Forelimb muscle (tissue), 1 donor: ENCODE measurements at places on chromosomes 2 and 18.

DNA sequence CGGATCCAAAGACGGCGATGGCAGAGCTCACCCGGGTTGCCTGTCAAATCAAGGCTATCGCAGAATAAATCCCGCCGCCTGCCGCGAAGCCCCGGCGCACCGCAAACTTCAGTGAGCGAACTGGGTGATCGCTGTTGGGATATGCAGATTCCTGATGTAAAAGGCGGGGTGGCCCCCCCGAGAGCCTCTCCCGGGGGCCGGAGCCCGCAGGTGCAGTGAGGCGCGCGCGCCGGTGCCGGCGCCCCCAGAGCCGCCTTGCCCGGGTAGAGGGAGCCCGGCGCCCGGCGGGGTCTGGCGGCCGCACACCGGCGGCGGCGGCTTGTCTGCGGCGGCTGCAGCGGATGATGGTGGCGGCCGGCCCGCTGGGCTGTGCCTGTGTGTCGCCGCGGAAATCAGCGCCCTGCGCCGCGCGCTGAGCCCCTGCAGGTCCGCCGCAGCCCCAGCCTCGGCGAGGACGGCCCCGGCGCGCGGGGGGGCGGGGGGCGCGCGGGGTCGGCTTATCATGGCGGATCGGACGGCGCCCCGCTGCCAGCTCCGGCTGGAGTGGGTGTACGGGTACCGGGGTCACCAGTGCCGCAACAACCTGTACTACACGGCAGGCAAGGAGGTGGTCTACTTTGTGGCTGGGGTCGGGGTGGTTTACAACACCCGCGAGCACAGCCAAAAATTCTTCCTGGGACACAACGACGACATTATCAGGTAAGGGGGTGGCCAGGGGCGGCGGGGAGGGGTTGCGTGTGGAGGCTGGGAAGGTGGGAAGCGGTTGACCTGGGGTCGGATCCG is 1.3 kb downstream of the EML6 start:
- DNase-seq = no peak

DNA sequence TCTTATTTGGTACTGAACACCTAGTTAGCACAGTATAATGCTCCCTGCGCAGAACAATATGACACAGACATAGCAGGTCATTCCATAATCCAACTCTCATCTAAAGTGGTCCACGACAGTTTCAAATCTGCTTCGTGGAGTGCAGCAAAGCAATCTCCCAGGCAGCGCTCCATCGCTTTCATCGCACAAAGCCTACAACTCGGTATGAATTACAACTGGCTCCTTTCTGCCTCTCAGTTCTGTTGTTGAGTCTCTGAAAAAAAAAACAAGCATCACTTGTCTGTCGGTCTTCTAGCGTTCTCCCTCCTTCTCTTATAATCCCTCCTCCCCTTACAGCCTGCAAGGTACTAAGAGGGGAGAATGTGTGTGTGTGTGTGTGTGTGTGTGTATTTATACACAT is 123.5 kb downstream of the FIGN start:
- DNase-seq = no peak

DNA sequence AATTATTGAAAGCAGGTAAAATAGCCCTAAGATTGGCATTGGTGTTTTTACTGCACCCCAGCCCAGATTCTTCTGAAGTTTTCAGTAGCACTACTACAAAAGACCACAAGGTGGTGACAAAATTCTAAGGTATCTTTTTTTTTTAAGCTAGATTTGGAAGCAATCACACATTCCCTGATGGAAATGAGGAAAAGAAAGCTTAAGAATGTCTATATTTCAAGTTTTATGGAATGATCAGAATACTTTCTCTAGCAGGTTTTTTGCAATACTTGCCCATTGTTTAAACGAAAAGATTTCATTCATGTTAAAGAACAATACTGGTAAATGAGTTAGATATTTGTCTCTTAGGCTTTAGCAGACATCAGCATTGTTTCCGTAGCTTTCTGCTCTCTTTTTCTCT is 32.1 kb upstream of the ZNF638 start:
- DNase-seq = peak; percentile 28

- no peak for DNase-seq
These were observed 725.6 kb upstream of the ID2 start for GRCh38 chr2:7956126-7956689.

DNA sequence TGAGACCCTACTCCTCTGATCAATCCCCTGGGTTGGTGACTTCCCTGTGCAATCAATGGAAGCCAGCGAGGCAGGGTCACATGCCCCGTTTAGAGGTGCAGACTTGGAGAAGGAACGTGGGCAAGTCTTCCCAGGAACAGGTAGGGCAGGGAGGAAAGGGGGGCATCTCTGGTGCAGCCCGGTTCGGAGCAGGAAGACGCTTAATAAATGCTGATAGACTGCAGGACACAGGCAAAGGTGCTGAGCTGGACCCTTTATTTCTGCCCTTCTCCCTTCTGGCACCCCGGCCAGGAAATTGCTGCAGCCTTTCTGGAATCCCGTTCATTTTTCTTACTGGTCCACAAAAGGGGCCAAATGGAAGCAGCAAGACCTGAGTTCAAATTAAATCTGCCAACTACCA is 821 bp upstream of the PROC start:
- DNase-seq = no peak

GRCh38 chr2:86416146-86416545 is 25.0 kb upstream of the KDM3A start:
- DNase-seq = no peak

GRCh38 chr2:82780050-82780449 is 1679.0 kb downstream of the SUCLG1 start:
- DNase-seq = no peak

DNA sequence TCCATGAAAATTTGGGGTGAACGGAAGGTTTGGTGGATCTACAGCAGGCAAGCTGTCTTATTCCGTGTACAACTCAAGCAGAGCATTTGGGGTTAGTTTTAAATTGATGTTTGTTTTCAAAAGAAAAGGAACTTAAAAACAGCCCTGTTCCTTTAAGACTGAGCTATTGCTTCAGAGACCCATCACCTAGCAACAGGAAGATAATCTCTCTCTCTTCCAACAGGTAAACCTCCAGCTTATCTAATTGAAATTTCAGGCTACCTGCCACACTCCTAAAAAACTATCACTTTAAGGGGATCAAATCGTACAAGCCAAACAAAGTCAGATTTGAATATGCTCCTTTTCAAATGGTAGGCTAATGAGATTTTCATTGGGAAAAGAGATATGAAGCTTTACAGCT is 101.8 kb downstream of the RNF152 start:
- no peak for DNase-seq

GRCh38 chr2:124756048-124756447 is 731.0 kb downstream of the CNTNAP5 start:
- no peak for DNase-seq

- DNase-seq = no peak
These were observed 42.1 kb downstream of the RAPH1 start for GRCh38 chr2:203492965-203493364.

- DNase-seq = peak; percentile 2
These were observed 81.0 kb upstream of the PPM1B start for GRCh38 chr2:44087714-44088092.

- DNase-seq = no peak
These were observed 1.4 kb downstream of the RSAD2 start for GRCh38 chr2:6879011-6879410.

- no peak for DNase-seq
These were observed 784.9 kb downstream of the EPHA4 start for GRCh38 chr2:220787251-220787650.

GRCh38 chr2:208266553-208266893 is 468 bp downstream of the PIKFYVE start:
- DNase-seq = no peak

DNA sequence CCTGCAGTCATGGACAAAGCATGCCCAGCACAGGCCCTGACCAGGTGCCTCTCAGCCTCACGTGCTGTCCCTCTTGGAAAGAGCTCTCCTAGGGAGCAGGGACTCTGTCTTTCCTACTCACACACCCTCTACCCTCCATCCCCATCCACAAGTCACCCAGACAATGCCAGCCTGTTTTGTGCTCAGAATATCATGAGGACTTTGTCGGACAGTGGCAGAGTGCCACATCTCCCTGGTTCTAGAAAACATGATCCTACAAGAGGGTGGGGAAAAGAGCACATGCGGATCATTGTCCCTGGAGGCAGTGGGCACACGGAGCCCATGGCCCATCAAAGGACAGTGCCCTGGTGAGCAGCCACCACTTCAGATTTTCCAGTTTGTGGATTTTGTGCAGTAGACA is 3.7 kb upstream of the MAL start:
- no peak for DNase-seq

DNA sequence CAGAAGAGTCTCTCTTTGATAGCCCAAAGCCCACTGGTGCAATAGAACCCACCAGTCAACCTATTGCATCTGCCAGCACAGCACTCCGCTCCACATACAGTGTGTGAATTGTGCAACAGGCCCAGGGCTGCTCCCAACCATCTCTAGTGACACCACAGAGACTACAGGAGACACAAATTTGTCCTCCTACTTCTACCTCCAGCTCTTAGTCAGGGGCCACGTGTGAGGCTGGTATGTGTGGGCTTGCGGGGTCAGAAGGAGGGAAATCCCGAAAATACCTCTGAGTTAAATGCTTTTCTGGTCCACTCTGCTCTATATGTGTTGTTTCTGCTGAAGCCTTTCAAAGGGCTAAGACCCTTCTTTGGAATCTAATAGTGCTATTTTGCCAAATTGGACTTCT is 18.0 kb downstream of the DGUOK start:
- DNase-seq = no peak

DNA sequence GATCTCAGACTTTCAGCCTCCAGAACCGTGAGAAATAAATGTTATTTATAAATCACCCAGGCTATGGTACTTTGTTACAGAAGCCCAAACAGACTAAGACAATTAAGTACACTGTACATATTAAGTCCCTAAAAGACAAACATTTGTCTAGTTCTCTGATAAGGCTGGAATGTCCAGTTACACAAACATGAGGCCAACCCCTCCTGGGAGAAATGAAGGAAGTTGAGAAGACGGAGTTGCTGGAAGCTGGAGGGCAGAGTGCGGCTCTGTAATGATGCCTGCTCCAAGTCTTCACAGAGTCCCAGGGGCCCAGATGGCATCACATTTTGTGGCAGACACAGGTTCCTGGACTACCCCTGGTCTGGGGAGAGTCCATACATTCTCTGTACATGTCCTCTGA is 79.2 kb upstream of the ST8SIA3 start:
- no peak for DNase-seq

DNA sequence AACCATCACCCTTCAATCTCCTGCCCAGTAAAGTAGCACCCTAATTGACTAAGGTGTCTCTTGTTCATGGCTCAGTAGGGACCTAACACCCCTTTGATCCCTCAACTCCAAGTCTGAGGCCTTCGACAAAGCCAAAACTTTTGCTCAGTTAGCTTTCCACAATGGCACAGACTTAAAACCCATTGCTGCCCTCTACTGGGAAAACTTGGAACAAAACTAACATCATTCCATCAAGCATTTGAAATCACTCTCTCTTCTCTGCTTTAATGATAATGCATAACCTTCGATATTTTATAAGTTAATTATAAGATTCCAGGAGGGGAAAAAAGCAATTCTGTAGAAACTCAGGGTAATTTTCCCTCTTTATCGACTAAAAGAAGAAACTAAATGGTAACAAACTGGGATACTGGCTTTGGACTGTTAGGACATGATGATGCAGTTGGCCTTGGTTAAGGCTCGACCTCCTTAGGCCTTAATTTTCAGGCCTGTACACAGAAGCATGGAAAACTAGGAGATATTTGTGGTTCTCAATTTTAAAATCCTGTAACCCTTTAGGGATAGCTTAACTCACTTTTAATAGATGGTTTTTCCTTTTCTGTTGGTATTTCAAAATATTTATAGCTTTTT is 127.8 kb downstream of the STK39 start:
- peak; percentile 45 for DNase-seq

GRCh38 chr2:30149513-30149912 is 2.7 kb downstream of the YPEL5 start:
- DNase-seq = no peak

DNA sequence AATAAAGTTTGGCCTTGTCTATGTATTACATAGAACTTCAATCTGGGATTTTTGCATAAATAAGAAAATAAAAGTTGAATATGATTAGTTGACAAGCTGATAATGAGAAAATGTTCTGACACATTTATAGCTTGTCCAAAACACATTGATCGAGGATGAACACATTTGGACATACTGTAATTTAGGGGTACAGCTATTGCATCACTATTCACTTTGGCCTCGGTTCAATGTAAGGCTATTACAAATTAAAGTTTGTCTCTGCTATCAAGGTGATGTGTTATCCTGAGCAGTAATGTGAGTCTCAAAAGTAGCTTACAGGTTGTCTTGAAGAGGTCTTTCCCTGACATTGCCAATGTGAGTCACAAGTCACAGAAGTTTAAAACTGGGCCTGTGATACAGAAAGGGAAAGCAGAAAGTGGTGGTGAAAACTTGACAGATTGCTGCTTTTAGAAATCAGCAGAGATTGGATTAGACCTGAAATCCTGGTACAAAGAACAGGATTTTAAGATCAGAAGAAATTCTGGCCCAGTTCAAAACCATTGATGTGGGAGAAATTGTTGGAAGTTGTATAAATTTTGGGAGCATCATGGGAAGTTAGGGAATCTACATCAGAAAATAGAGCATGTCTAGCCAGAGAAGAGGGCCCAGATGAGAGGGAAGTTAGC is 674.1 kb downstream of the NYAP2 start:
- DNase-seq = no peak

- no peak for DNase-seq
These were observed 154.7 kb upstream of the DOK6 start for GRCh38 chr18:69246027-69246426.

GRCh38 chr2:74736589-74736988 is 82.5 kb downstream of the SEMA4F start:
- DNase-seq = no peak

- DNase-seq = no peak
These were observed 87.2 kb downstream of the CAMKMT start for GRCh38 chr2:44448860-44449527.

GRCh38 chr2:201854841-201855240 is 48.5 kb downstream of the CDK15 start:
- no peak for DNase-seq

GRCh38 chr2:157813467-157813866 is 62.7 kb downstream of the ACVR1 start:
- DNase-seq = no peak

DNA sequence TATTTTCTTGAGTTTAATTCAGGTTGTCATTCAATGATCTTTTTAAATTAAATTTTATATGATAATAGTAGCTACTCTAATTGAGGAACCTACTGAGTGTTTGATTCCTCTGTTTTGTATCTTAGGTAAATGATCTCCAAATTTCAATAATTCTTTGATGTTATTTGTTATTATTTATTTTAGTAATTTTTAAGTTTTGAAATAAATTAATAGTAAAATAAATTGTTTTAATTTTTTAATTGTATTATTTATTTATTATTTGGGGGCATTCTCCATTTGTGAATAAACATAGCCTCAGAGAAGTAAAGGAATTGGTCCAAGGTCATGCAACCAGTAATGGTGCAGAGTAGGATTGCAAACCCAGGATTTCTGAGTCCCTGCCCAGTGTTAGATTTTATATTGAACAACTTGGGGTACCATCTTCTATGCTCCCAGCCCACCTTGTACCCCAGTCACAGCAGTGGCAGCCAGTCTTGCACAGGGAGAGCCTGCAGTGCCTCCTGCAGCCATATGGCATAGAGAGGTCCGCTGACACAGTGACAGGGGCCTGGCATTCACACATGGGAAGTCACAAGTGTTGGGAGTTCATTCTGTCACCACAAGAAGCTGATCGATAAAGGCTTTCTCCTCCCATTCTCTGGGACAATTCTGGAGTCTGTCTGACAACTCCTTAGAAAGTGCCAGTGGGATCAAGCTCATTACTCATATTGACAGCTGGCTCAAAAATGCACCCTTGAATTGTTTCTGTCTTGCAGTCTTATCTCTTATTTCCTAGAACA is 110.0 kb upstream of the ETAA1 start:
- no peak for DNase-seq
